ENCODE measurements at places on chromosomes 7 and 10.

GRCh38 chr7:114243646-114244045 lies 171.0 kb upstream of the FOXP2 start:
- DNase-seq, result no peak

- DNase-seq, result no peak
These were observed 2.9 kb upstream of the ZNF33A start for GRCh38 chr10:38007551-38007950.

DNA sequence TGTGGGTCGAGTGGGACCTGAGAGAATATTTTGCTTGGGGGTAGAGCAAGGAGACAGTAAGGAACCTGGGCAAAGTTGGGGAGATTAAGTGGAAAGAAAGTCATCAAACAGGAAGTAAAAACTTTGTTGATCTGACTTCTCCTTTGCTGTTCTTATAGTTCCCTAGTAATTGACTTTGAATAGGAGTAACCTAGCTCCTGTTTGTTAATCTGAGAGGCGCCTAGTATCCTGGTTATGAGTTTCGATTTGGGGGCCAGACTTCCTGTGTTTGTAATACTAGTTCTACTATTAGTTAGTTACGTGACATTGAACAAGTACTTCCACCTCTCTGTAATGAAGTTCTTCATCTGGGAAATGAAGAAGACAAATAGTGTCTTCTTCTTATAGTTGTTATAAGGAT lies 99.1 kb downstream of the ZNF365 start:
- DNase-seq, result no peak

- no peak for DNase-seq
These were observed 3.2 kb upstream of the ZNF775 start for GRCh38 chr7:150375662-150376521.

- DNase-seq, result no peak
These were observed 234.3 kb downstream of the COBL start for GRCh38 chr7:51082096-51082840.

DNA sequence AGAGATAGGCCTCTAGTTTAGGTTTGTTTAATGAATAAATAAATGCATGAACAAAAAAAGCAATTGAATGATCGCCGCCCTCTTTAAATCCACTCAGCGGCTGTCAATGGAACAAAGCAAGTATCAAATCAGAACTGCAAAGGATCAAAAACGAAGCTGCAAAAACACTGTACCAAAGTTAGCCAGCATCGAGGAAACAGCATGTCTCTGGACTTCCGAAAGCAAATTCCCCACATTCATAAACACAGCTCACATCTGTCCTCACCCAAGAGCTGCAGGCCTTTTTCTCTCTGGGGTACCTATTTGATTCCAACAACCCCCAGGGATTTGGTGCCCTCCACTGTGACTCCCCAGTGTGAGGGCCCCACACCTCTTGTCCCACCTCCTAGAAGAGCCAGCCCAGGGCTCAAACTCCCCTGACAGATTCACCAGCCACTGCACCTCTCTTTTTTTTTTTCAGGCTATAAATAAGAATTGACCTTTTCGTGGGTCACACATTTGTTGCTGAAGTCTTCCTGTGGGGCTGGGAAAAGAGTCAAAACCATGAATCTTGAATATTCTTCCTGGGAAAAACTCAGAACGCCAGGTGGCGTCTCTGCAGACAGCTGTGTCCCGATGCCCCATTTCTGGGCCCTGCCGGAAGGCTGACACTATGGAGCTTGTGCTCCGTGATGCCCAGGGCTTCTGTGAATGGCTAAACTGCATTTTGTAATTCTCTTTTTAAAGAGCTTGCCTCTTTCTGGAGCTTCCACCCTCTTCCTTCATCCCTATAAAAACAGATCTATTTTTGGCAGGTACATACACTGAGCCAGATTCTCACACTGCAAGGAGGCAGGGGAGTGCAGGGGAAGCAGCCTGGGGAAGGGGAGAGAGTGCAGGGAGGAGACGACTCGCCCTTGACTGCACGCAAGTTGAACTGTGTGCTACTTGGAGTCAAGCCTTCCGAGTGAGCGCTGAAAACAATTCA lies 51.7 kb downstream of the HSPA12A start:
- DNase-seq, result no peak

GRCh38 chr10:82160307-82160706 lies 285.3 kb downstream of the NRG3 start:
- no peak for DNase-seq

DNA sequence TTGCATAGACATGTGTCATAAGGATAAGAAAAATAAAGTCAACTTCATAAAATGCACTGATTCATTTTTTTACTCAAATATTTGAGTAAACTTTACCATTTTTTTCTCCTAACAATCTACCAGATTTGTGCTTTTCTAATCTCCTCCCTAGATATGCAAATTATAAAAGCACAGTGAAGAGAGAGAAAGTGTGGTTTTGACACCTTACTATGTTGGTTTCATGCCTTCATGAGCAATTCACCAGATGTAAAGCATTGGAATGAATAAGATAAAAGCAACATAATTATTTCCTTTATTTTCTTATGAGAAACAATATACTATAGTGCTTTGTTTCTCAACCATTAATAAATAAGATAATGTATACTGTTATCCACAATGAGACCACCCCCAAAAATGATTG lies 432.5 kb upstream of the PCDH15 start:
- DNase-seq, result no peak

DNA sequence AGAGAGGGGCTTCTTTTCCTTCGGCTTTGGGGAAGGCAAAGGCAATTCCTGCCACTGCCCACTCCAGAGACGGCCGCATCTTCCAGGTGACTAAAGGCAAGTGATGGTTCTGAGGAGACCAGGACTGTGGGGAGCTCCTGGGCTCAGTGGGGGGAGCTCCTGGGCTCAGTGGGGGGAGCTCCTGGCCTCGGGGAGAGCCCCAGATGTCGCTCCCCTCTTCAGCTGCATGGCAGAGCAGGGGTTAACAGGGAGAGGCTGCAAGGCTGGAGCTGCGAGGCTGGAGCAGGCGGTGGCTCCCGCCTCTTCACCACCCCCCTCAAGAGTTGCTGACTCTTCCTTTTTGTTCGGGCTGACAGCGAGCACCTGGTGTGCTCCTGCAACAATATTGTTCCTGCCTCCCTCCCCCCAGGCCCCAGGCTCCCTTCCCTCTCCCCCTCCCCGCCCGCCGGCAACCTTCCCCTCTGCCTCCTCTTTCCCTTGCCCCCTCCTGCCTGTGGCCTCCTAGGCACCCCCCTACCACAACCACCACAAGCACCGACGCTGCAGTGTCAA lies 56.3 kb upstream of the LBX1 start:
- no peak for DNase-seq

DNA sequence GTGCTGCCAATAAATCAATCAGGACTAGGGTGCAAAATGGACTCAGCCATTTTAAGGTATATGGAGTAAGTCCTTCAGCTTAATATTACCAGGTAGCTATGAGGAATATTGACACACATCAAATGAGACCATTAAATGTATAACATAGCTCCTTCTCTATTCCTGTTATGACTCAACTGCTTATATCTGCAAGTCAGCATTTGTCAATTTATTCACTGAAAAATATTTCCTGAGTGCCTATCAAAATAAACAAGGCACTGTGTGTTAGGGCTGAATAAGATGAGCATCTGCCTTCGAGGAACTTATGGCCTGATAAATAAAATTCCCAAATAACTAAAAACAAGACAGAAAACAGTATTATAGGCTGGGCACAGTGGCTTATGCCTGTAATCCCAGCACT lies 113.8 kb downstream of the CDK6 start:
- no peak for DNase-seq

DNA sequence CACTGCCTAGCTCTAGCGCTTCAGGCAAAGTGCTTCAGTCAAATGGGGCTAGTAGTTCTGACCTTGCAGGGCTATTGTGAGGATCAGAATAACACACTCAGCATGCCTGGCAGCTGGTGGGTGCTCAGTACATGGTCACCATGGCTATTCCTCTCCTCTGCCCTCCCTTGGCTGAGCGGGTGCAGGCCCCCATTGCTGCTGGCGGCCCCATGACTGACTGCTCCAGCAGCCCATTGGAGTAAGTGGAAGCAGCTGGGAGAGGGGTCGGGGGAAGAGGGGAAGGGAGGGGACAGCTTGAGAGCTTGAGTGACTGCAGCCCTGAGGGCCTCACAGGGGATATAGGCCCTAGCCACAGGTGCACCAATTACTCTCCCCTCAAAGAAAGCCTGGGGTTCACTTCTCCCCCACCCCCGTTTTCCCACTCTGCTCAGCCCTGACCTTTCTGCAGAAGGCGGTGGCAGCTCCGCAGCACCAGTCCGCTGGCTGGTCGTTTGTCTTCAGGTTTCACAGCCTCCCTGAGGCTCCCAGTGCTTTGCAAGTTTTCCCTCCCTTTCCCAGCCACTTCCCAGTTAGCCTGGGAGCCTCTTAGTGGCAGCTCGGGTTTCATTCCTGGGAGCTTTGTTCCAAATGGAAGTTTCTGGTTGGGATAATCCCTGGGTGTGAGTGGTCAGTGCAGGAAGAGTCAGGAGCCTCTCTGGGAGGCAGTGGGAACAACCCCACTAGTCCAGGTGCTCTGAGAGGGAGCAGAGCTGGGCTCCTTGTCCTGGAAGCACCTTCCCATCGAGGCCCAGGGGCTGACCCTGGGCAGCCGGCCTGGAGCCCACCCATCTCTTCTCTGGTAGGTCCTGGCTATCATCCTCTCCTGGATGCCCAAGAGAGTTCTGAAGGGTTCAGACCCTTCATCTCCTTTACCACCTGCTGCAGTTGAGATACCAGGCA lies 16.3 kb downstream of the FGF8 start:
- no peak for DNase-seq

All from Karpas-422 (cell line).